Breast epithelium (tissue), 4 donors: ENCODE measurements at places on chromosomes 3 and 15.

- no peak for DNase-seq
- H3K27me3 ChIP-seq, result no peaks in the 10 kb centered on the region
- no peaks in the 10 kb centered on the region for H3K36me3 ChIP-seq
- no peak overlapping the region for H3K4me3 ChIP-seq
Observed at GRCh38 chr15:74983725-74984231, 11.6 kb upstream of the SCAMP5 start.

GRCh38 chr3:9255976-9256375 lies 6.5 kb upstream of the SRGAP3 start:
- no peaks in the 10 kb centered on the region for H3K36me3 ChIP-seq
- no peak for DNase-seq
- H3K27me3 ChIP-seq, result no peaks in the 10 kb centered on the region
- H3K4me3 ChIP-seq, result no peak overlapping the region
- no peak overlapping the region for H3K27ac ChIP-seq
- no peaks in the 10 kb centered on the region for H3K4me1 ChIP-seq

DNA sequence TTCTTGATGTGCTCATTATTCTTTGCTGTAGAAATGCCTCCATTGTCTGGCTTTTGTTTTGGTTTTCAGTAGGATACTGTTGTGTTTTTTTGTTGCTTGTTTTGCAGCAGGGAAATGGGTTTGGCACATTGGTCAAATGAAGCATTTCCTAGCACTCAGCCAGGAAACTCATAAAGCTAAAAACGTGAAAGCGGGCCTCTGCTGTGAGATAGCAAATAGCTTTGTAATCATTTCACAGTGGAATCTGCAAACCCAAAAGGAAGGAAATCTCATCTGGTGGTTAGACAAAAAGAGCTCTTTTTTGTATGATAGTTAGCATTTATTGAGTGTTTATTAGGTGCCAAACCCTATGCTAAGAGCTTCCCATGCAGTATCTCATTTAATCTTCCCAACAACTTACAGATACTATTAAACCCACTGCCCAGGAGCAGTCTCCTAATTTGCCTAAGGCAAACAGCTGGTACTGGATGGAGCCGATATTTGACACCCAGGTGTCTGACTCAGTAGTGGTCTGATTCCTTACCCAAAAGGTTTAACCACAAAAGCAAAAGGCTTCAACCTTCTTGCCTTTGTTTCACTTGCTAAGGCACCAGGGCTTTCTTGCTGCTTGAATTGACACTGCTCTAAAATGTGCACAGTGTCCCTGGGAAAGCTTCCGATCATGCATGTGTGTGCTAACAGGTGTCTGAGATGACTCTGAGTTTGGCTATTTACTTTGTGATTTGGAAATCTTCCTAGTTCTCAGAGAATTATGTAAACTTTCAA lies 527.9 kb upstream of the MDFIC2 start:
- H3K36me3 ChIP-seq, result no peaks in the 10 kb centered on the region
- DNase-seq, result no peak
- H3K4me1 ChIP-seq, result no peaks in the 10 kb centered on the region
- no peak overlapping the region for H3K27ac ChIP-seq

- no peak for DNase-seq
- H3K27me3 ChIP-seq, result no peaks in the 10 kb centered on the region
- no peaks in the 10 kb centered on the region for H3K36me3 ChIP-seq
- no peaks in the 10 kb centered on the region for H3K4me1 ChIP-seq
- H3K4me3 ChIP-seq, result no peak overlapping the region
Observed at GRCh38 chr3:136716629-136717028, 35.5 kb downstream of the STAG1 start.
